Left cardiac atrium (tissue), 4 donors: ENCODE measurements at places on chromosomes 7 and 10.
A peak's percentile ranks its signal among the peaks of the same experiment; 100 is the strongest.

DNA sequence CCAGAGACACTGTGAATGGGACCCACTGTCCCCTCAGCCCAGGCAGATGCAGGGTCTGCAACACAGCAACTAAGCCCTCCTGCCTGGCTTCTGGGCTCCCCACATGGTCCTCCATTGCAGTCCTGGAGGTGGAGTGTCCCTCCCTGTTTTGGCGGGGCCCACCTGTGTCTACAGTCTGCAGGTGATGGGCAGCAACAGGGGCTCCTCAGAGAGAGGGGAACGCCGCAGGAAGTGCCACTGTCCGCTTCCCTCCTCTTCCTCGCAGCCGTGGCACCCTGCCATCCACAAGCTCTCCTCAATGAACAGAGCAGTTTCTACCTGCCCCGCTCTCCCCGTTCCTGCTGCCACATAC is 9.3 kb downstream of the CAMK2G start:
- DNase-seq = no peak

DNA sequence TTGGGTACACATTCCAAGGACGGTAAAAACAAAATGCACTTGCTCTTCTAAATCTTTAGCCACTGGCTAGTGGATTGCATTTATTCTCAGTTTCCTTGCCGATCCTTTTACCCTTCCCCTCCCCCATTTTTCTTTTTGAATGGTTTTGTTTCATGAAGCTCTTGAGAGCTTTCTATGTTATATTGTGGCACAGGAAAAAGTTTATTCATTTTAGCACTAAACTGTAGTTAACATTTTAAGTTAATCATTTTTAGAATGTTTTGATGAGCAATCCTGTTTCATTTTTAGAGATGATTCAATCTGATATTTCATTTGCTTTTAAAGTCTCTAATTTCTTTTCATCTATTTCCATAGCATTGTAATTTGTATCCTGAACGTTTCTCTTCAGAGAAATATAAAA is 24.0 kb downstream of the ZEB1 start:
- no peak for DNase-seq

GRCh38 chr7:31056775-31057346 is 4.8 kb downstream of the ADCYAP1R1 start:
- no peak for DNase-seq

DNA sequence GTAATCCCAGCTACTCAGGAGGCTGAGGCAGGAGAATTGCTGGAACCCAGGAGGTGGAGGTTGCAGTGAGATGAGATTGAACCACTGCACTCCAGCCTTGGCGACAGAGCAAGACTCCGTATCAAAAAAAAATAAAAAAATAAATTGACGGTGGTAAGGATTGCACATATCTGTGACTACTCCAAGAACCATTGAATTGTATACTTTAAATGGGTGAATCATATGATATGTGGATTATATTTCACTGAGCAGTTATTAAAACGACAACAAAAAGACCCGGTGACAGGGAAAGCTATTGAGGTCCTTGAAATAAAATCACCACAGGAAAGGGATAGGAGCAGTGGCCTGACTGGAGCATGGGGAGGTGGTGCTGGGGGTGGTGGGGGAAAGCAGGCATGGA is 31.2 kb upstream of the COMTD1 start:
- DNase-seq = no peak

DNA sequence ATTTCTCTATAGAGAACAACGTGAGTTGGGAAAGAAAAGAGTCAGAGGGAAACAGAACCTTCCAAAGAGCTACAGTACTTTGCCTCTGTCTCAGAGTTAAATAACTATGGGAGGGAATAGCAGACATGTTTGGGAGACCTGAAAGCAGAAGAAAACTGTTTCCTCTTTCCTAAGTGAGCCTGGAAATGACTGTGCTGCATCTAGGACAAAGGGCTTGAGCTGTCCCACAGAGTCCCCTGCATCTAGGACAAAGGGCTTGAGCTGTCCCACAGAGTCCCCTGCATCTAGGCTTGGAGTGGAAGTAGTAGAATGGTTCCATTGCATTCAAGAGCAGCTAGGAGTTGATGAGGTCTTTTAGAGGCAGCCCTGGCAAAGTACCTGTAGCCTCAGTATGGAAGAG is 149.7 kb downstream of the DKK1 start:
- no peak for DNase-seq

- DNase-seq = no peak
Observed at GRCh38 chr10:89332123-89332633, 4.4 kb downstream of the IFIT3 start.

DNA sequence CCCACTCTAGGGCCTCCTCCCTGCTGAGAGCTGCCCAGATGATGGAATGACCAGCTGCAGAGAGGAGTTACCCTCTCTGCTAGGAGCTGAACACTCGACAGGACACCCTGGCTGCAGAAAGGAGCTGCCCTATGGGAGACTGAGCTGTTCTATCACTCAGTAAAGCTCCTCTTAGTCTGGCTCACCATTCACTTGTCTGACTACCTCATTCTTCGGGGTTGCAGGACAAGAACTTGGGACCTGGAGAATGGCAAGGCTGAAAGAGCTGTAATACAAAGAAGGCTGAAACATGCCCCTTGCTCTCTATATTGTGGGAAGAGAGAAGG is 30.5 kb downstream of the CRTAC1 start:
- DNase-seq = no peak

GRCh38 chr10:61350068-61350467 is 103.1 kb downstream of the TMEM26 start:
- DNase-seq = no peak

- no peak for DNase-seq
Observed at GRCh38 chr7:106720641-106721040, 59.7 kb upstream of the CCDC71L start.

DNA sequence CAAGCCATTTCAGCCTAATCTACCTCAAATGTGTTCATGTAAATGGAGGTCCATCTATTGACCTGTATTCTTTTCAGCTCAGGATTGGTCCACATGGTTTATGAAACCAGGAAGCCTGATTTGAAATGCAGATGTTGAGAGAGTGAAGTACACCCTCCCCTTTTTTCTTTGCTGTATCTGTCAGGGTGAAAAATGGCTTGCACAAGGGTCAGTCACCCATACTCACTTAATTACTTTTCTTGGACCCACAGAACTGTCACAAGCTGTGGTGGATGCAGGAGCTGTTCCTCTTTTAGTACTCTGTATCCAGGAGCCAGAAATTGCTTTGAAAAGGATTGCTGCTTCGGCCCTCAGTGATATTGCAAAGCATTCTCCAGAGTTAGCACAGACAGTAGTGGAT is 41.2 kb downstream of the SPAG6 start:
- no peak for DNase-seq

GRCh38 chr7:127530148-127530547 is 55.2 kb downstream of the GCC1 start:
- no peak for DNase-seq

DNA sequence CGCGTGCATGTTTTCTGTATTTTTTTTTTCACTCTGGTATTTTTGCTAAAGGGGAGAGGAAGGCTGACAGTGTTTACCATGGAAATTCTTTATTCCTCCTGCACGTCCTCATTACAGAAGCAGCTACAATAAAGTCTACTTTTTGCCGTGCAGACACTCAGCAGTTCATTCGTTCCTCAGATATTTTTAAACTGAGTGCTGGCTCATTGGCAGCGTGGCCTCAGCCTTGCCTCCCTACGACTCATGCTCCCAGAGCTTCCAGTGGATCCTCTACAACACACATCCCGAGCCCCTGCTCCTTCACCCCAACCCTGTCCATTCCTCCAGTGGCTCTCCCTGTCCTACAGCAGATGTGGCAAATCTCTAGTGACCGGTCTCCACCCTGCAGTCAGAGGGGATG is 239.2 kb upstream of the ZMIZ1 start:
- no peak for DNase-seq

- no peak for DNase-seq
Observed at GRCh38 chr10:100446130-100446761, 16.6 kb upstream of the WNT8B start.

DNA sequence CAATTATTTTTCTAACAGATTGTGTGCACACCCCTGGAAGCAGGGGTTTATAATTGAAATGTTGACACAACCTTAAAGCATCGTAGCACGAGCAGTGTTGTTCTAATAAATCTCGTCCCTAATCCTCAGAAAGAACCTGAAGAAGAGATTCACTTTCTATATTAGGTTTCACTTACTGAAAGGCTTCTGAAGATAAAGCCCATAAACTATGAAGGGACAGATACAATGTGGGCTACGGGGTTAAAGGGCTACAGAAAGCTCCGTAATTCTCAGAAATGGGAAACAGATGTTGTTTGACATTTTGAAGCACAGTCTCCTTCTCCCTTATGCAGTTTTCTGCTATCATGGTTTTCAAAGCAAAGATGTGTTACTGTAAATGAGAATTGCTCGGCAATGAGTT is 479.6 kb downstream of the GATA3 start:
- no peak for DNase-seq

- DNase-seq = no peak
Observed at GRCh38 chr10:36534471-36535002, 590.9 kb upstream of the ANKRD30A start.

DNA sequence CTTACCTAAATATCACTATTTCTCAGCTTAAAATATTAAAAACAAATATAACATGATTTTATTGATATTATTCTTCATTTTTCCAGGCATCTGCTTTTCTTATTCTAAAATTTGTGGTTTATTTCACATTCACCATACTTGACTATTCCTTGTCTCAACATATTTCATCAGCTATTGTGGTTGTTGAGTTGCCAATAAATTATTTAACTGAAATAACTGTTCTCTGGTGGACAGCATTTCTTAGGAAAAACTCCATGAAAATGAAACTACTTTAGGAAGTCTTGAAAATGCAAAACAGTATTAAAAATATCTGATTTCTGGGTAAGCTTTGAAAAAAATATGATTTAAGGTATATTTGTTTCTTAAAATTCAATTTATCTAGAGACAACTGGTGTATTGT is 122.9 kb upstream of the SEMA3A start:
- no peak for DNase-seq

DNA sequence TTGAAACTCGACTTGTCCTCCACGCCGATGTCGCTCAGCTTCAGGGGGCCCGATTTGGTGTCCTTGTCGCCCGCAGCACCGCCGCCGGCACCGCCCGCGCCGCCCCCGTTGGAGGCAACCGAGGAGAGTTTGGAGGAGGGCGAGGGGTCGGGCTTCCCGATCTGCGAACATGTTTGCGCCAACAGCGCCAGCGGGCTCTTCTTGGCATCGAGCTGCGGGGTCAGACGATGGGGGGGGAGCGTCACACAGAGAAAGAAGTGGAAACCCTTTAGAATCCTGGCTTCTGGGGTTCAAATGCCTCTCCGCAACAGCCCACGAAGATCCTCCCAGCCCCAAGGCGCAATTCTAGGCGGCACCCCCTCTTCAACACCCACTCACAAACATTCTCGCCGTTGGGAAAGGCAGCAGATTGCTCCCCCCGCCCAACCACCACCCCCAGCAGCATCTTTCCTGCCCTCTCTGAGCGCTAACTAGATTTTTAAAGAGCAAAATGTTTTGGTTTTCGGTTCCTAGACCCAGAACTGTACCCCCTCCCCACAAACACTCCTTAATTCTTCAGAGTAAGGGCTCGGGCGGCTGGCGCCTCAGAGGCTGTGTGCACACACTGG is 1.3 kb downstream of the ZNF503 start:
- DNase-seq = peak; percentile 67

GRCh38 chr10:115918812-115919211 is 354.2 kb downstream of the GFRA1 start:
- no peak for DNase-seq

DNA sequence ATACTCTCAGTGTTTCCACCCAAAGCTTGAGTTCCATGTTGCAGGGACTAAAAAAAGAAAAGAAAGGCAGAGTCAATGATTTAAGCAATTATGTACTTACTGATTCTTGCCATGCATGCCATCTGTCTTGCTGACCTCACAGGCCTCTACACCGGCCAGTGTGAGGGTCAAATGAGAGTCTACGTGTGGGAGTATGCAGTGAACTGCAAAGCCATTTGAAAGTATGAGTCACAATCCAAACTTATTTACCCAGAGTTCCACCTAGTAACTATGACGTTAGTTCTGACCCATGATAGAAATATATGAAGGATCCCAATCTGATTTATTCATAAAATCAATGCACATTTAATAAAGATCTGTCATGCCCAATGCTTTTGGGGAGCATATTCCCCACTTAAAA is 26.5 kb downstream of the PDE1C start:
- DNase-seq = no peak

DNA sequence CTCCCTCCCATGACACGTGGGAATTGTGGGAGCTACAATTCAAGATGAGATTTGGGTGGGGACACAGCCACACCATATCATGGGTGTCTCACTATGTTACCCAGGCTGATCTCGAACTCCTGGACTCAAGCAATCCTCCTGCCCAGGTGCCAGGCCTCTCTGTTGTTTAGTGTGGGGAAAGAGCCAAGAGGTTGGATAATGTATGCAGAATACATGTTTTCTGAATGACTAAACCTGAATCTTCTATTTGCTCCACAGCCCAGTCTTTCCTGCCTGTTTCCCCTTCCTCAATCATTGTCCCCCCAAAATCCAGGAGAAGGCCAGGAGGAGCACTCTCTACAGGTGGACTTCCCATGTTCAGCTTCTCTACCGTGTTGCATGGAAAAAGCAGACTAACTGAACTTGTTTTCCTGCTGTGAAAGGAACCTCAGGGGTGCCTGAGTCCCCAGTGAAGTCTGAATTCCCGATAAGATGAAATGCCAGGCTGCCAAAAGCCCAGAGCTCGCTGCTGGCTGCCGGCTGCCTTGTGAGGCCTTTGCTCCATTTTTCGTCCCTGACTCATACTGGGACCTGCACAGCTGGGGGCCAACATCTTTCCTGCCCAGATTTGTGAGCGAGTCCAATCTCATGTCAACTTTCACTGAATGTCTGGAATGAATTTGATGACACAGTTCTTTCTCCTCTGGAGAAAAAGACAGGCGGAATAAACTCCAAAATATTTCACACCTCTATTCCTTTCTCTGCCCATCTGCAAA is 588.0 kb downstream of the CALN1 start:
- DNase-seq = no peak

DNA sequence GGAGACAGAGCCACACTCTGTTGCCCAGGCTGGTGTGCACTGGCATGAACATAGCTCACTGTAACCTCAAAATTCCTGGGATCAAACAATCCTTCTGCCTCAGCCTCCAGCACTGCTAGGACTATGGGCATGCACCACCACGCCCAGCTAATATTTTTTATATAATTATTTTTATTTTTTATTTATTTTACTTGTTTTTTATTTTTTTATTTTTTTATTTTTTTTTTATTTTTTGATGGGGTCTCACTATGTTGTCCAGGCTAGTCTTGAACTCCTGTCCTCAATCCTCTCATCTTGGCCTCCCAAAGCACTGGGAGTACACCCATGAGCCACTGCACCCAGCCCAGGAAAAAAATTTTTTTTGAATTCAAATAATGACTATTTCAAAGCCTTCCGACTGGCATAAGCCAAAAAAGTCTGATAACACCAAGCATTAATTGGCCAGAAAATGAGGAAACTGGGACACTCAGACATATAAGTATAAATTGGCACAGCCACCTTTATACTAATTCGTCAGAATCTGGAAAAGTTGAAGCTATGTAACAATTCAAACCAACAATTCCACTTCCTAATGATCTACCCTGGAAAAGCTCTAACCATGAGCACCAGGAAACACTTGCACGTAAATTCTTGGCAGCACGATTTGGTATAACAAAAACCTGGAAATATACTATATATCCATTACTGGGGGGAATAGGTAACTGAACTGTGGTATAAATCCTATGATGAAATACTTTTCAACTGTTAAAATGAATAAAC is 6.3 kb downstream of the ZC3HAV1 start:
- no peak for DNase-seq
